SJCRH30 (cell line): ENCODE measurements at places on chromosomes 16 and 17.
A peak's percentile ranks its signal among the peaks of the same experiment; 100 is the strongest.

- DNase-seq: peak; percentile 63
Observed at GRCh38 chr17:79325709-79326430, 251.2 kb downstream of the ENGASE start.

DNA sequence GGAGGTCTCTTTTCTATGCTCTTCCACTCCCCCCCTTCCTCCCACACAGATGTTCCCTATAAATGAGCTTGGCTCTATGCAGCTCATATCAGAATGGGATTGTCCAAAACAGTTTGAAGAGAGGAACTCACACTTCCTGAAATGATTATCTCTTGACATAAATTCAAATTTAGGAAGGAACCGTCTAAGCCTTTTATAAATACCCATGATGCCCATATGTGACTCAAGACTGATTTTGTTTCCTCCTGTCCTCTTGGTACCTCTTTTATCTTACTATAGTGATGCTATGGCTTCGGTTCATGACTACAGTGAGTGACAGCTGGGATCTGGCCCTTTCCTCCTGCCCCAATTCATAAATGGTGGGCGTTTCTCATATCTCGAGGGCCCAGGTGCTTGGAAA, 16.6 kb upstream of the TERF2 start:
- DNase-seq: no peak

GRCh38 chr17:32742681-32743538, 134.0 kb downstream of the MYO1D start:
- no peak for DNase-seq

GRCh38 chr17:1169221-1169928, 10.4 kb downstream of the ABR start:
- DNase-seq: no peak

DNA sequence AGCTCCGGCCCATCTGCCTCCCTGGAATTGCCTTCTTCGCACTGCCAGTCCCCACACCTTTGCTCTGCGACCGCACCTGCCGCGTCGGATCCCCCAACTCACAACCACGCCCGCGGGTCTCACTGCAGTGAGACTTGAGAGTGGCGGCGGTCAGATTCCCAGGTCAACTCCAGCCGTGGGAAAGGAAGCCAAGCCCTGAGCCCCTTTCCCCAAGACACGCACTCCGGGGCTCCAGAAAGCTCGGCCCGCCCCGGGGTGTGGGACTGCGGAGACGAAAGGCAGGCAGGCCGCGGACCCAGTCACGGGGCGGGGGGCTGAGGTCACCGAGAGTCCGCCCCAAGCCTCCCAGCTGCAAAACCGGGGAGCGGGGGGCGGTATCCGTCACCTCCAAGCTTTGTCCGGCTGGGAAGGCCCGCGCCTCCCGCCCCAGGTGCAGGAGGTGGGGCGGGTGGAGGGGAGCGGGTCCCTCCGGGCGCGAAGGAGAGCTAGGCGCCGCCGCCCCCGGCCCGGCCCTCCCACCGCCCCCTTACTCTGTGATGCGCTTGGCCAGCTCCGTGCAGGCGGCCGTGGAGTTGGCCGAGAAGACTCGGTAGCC, 615 bp downstream of the PRPSAP1 start:
- DNase-seq: peak; percentile 39
